T-helper 2 cell (primary cell): ENCODE measurements at places on chromosomes 1 and 21.

GRCh38 chr1:158972841-158973240, 36.9 kb upstream of the IFI16 start:
- DNase-seq, result no peak

- DNase-seq, result no peak
Measured at GRCh38 chr1:107776900-107777663, 187.9 kb downstream of the VAV3 start.

DNA sequence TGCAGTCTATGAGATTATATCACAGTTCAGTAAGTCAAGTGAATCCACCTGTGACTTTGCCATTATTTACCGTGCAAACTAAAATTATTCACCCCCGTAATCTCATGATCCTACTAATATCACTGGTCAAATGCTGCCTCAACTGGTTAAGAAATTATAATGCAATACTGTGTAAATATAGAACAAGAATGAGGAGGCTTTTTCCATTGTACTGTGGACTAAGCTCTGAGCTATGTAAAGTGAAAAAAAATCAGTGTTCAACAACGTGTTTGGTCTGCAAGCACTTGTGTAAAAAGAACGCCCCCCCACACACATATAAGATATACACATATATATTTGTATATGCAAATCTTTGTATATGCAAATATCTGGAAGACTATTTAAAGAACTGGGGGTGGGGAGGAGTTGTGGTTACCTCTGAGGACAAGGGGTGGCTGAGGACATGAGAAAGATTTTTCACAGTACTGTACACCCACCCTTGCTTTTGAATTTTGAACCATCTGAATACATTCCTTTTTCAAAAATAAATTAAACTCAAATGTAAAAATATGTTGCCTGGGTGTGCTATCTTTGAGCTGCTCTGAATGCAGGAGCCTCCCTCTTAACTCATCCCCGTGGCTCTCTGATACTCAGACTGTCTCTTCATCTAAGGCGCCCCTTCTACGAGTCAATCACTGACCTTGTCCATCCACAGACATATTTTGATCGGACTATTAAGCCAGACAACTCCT, 57.0 kb downstream of the PTP4A2 start:
- DNase-seq, result no peak

DNA sequence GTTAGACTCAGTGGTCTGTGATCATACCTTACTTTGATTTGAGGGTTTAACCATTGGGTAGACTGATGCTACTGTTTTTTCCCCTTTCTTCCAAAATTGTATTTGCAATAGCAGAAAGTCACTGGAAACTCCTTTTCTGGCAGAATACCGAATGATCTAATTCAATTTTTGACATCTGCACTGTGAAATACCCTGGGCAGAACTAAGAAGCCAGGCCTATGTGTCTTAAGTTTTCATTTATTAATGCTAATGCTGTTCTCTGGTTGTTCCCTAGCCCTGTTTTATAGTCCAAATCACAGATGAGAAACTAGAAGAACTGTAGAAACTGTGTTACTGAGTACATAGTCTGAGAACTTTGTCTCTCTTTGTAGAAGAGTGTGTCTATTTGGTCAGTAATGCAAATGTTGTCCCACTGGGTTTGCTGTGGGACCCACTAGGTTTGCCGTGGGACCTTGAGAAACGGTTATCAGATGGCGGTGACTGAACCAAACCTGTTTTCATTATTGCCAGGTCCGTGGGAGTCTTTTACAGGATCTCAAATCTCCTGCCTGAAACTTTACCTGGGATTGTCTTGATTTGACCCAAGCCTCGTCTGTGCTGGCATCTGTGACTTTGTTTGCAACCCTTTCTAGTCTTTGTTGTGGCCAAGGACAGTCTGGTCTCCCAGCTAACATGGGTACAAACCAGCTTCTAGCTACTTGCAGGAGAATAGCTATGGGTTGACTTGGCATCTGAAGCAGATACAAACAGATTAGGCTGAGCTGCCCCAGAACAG, 41.4 kb downstream of the PEX14 start:
- no peak for DNase-seq

- no peak for DNase-seq
Measured at GRCh38 chr21:16116798-16117197, 387.0 kb downstream of the USP25 start.

DNA sequence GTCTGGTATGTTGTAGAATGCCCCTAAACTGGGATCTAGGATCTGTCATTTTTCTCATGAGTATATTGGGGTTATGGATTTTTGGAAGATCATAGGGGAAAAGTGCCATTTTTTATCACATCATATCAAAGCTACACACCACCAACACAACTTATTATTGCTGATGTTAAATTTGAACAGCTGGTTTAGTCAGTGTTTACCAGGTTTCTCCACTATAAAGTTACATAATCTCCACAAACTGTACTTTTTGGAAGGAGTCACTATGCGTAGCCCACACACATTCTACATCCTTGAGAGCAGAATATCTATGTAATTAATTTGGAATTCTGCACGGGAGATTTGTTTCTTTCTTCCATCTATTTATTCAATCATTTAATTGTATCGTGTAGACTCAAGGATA, 35.2 kb downstream of the RC3H1 start:
- DNase-seq, result no peak

- no peak for DNase-seq
Measured at GRCh38 chr1:100883963-100884362, 10.7 kb downstream of the EXTL2 start.

GRCh38 chr21:37532868-37533780, 166.6 kb downstream of the DYRK1A start:
- DNase-seq, result no peak

GRCh38 chr1:152640351-152640750, 17.4 kb upstream of the LCE3A start:
- DNase-seq, result no peak

- DNase-seq, result no peak
Measured at GRCh38 chr1:171803045-171803444, 21.6 kb downstream of the METTL13 start.

DNA sequence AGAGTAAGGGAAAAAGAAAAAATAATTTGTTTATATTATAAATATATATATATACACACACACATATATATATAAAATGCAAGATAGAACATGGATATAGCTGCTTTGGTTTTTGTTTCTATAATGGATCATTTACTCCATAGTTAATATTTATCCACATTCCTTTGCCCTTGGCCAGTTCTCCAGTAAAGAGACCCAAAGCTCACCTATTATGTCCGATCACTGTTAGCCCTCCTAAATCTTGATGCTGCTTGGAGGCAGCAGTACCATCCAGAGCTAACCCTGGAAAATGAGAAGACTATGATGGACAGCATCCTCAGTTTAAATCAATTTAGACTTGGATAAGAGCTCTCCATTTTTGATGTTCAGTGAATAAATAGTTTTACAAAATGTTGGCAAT, 407.7 kb downstream of the PLPP3 start:
- DNase-seq, result no peak

- DNase-seq, result no peak
Measured at GRCh38 chr1:201568859-201569294, 29.9 kb downstream of the NAV1 start.

DNA sequence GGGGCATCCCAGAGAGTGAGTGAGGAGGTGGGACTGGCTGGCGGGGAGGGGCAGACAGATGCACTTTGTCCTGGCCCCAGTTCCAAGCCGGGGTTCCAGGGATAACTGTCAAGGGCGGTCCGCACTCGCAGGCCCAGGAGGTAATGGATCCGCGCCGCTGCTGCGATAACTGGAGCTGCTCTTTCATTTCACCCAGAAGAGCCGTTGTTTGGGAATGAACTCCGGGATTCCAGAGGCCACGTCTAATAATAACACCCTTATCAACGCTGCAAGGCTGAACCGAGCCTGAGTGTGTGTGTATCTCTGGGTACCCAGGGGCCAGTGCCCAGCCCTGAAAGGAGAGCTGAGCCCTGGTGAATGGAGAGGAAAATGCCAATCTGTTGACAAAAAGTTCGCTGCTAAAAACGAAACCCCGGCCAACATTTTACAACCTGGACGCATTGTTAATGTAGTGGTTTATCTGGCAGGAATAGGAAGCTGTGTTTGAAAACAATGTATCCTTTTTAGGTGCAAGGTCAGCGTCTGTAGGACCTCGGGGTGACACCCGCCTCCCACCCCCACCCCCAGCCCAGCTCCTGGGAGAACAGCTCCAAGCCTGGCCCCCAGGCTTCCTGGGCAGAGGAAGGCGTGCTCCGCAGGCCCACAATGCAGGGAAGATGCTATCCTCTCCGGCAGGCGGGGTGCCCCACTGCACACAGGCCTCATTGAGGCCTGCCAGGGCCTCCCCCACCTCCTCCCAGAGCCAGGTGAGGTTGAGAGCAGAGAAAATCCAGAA, 119.7 kb downstream of the PROX1 start:
- DNase-seq, result no peak

GRCh38 chr1:26351590-26352337, 2.2 kb downstream of the CRYBG2 start:
- no peak for DNase-seq

DNA sequence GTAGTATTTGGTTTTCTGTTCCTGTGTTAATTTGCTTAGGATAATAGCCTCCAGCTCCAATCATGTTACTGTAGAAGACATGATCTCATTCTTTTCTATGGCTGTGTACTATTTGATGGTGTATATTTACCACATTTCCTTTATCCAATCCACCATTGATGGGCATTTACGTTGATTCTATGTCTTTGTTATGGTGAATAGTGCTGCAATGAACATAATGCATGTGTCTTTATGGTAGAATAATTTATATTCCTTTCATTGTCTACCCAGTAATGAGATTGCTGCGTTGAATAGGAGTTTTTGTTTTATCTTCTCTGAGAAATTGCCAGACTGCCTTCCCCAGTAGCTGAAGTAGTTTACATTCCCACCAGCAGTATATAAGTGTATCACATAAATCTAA, 538.8 kb downstream of the LRRIQ3 start:
- DNase-seq, result no peak

DNA sequence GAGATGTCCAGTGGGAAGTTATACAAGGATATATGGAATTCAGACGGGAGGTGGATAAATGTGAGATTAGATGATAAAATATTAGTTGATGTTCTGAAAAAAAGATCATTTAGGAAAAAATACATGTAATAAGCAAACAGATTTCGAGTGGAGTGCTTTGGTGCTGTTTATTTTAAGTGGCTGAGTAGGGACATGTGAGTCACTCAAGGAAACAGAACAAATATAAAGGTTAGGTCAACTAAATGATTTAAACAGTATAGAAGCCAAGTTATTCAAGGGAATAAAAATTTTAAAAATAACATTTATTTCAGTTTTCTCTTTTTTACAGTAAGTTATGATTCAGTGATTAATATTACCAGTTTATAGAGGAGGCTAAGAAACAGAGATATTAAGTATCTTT, 1046.7 kb upstream of the B3GALT2 start:
- DNase-seq, result no peak

DNA sequence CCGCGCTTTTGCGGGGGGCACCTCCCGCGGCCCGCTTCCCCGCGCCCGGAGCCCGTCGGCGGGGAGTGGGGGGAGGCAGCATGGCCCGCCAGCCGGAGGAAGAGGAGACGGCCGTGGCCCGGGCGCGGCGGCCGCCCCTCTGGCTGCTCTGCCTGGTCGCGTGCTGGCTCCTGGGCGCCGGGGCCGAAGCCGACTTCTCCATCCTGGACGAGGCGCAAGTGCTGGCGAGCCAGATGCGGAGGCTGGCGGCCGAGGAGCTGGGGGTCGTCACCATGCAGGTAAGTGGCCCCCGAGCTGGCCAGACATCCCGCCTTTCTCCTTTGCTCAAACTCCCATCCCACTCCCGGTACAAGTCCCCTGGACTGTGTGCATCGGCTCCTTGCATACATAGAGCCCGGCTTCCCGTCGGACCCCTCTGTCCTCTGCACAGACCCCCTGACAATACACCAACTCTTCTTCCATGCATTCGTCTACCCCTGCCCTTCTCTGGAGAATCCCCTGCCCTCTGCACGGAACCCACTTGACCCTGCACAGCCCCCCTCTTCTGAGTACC, 812 bp downstream of the CACHD1 start:
- DNase-seq, result no peak

DNA sequence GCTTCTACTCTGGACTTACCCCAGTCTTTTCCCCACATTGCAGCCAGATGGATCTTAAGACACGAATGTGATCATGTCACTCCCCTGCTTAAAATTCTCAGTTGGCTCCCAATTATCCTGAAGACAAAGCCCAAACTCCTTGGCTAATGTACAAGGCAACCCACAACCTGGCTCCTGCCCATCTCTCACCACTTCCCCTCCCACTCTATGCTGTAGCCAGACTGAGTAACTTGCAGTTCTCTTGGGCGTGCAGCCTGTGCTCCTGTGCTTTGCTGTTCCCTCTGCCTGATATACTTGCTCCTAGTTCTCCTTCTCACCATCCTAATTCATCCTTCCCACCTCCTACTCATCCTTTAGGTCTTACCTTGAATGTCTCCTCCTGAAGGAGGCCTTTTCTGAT, 56.2 kb downstream of the LGR6 start:
- no peak for DNase-seq

DNA sequence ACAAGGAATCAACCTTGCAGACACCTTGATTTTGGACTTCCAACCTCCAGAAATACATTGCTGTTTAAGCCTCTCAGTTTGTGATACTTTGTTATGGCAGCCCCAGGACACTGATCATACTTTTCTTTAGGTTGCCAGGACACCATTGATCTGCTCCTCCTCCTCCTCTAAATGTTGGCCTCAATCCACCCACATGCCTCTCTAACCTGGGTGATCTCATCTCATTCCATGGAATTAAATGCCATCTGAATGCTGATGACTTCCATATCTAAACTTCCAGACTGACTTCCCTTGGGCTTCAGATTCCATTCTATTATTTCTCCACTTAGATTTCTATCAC, 7.4 kb upstream of the PPP1R15B start:
- no peak for DNase-seq

DNA sequence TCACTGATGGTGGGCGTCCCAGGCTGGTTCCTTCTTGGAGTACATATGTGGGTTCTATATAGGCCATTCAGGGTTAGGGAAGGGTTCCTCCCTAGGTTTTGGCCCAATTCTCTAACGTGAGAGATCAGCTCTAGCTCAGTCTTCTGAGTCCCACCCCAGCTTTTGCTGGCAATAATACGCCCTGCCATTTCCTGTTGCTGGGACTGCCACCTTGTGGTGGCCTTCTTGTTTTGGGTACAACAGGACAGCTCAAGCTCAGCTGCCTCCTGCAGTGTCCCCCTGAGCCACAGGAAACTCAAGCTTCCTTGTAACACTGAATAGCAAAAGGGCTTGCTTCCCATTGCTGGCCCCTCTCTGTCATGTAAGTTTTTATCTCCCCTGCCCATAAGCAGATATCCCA, 77.8 kb downstream of the BACH1 start:
- DNase-seq, result peak; percentile 69

GRCh38 chr1:224432672-224433040, 1.9 kb downstream of the WDR26 start:
- no peak for DNase-seq

GRCh38 chr1:75085931-75086330, 48.3 kb upstream of the LHX8 start:
- DNase-seq, result no peak

DNA sequence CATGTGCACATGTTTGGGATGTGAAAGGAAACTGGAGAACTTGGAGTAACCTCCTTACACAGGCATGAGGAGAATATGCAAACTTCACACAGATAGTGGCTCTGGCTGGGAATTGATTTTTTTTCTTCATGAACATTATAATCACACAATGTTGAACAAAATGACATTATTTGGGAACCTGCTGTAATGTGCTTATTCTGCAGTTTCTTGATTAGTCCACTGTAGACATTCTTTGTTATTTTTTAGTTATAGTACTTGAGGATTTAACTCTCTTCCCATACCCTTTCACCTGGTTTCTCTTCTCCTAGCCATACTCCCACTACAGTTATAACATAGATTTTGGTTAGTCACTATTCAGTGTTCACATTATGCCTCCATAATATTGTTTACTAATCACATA, 68.3 kb downstream of the ATG4C start:
- DNase-seq, result no peak

- no peak for DNase-seq
Measured at GRCh38 chr1:166391279-166392066, 224.7 kb upstream of the FAM78B start.
